ENCODE measurements at places on chromosomes 16 and 17.
A peak's percentile ranks its signal among the peaks of the same experiment; 100 is the strongest.

GRCh38 chr17:16272111-16272840, 55.3 kb downstream of the PIGL start:
- DNase-seq: no peak

DNA sequence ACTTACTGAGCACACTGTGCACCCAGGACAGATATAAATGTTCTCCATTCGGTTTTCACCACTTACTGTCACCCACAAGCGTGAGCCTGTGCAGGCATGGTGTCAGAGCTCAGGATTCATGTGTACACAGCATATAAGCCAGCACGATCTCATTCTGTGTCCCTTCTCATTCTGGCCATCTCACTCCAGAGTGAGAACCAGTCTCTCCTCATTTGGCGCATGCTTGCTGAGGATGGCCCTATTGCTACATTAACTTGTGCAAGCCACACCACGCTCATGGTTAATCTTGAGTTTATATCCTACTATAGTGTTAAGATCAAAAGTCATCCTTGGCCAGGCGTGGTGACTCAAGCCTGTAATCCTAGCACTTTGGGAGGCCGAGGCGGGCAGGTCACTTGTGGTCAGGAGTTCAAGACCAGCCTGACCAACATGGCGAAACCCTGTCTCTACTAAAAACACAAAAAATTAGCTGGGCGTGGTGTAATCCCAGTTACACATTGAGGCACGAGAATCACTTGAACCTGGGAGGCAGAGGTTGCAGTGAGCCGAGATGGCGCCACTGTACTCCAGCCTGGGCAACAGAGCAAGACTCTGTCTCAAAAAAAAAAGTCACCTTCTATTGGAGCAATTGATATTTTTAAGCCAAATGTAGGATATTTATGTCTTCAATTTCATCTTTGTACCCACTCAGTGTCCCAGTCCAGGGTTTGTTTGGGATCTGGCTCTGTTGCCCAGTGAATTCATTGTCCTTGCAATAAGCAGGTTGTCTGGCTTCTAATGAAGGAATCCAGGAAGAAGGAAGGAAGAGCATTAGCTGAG, 20.9 kb downstream of the SOCS1 start:
- DNase-seq: peak; percentile 75

GRCh38 chr16:69285240-69285639, 25.9 kb upstream of the VPS4A start:
- DNase-seq: no peak

GRCh38 chr17:82752371-82753200, 721 bp downstream of the TBCD start:
- DNase-seq: no peak

DNA sequence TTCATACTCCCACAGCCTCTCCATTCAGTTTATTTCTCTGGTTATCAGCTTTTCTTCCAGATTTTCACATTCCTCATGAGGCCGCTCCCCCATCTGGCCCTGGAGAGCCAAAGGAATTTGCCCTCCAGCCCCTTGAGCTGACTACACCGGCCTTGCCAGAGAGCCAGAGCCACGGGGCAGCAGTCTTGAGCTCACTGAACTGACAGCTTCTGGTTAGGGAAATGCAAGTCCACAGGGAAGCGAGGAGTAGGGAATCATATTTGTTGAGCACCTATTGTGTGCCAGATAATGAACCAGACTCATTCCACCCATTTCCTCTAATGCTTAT, 102.4 kb downstream of the ABCC12 start:
- no peak for DNase-seq

DNA sequence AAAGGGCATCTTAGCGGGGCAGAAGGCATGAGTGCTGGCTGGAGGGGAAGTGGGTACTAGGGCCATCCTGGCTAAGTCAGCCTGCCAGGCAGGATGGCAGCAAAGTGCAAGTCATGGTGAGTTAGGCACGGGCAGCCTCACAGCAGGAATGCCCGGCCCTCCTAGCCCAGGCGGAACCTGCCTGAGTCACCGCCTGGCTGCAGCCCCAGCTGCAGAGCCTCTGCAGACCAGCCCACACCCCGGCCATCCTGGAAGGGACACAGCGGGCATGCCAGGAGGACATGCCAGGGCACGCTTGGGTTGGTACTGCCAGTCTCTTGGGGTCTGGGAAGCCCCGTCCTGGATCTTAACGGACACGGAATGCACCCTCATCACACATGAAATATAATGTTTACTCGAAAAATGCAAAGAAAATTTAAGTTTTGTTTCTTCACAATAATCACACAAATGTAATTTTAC, 5.0 kb upstream of the ALDH3A1 start:
- DNase-seq: peak; percentile 57

- peak; percentile 62 for DNase-seq
Observed at GRCh38 chr17:74601944-74602572, 10.0 kb upstream of the CD300LD start.

GRCh38 chr16:80656711-80657150, 115.9 kb downstream of the DYNLRB2 start:
- no peak for DNase-seq

DNA sequence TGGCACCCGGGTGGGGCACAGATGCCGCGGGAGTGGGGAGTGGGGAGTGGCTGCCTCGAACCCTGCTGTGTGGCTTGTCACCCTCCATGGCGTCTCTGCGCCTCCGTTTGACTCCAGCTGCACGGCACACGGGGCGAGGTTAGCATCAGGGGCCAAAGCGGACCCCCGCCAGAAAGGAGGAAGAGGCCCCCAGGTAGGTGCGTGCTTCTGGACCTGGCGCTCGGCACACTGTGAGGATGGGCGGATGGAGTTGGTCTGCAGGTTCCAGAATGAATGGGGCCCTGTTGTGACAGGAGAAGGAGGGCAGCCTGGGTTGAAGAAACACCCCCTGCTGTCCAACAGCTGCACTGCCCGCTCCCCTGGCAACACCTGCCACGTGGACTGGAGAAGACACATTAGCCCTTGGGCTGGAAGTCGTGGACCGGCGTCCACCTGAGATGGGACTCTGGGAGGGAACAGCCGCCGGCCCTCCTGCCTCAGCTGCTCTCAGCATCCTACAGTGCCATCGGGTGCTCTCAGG, 9.4 kb upstream of the FASN start:
- DNase-seq: no peak

DNA sequence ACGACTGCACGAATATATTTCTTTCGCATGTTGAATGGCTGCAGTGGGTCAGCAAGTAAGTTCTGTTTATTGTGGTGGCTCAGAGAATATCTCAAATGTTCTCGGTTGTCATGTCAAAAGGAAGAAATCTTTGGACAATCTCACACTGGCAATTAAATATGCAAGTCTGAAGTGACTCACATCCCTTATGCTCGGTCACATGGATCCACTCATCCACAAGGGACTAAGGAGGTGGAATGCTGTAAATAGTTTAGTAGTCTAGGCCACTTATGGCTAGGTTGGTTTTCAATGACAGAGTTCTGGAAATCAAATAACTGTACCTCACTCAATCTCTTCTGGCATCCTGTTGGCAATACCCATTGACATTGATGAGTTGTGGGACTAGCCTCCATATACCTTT, 33.0 kb upstream of the PMP22 start:
- no peak for DNase-seq

GRCh38 chr16:51061328-51061727, 89.7 kb downstream of the SALL1 start:
- no peak for DNase-seq

- DNase-seq: no peak
Observed at GRCh38 chr17:48351911-48352332, 78.1 kb downstream of the SKAP1 start.

- DNase-seq: no peak
Observed at GRCh38 chr17:60345233-60345632, 46.7 kb downstream of the USP32 start.
